NCI-H2081 (cell line): ENCODE measurements at places on chromosomes 7 and 10.

- DNase-seq = no peak
These were observed 6.3 kb downstream of the UNC5B start for GRCh38 chr10:71218651-71219050.

DNA sequence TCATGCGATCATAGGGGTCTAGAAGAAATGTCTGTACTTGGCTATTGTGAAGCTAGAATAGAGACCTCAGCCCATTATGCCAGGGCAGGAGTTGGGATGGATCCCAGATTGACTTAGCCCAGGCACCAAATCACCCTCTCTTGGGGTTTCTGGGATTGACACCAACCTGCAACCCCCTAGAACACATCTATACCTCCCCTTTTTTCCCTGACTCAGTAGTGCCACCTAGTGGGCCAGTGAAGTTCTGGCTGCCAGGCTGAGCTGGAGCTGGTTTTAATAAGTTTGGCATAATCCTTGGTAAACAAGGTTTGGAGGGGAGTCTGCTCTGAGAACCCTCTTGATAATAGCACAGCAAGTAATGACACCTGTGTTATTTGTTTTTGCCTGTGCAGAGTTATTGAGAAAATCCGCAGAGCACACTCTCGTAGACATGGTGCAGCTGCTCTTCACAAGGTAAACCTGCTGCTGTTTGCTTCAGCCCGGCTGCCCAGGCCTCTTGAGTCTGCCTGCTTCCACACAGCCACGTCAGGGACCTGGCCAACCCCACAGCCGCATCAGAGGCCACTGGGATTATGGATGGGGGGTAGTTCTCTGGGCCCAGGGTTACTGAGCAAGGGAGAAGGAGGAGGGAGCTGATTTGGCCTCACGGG lies 43.3 kb upstream of the NFKB2 start:
- peak; percentile 53 for DNase-seq

GRCh38 chr7:132871419-132871818 lies 210.5 kb downstream of the CHCHD3 start:
- DNase-seq = no peak

- no peak for DNase-seq
These were observed 397.5 kb downstream of the KCNMA1 start for GRCh38 chr10:77240041-77240652.

GRCh38 chr10:124143721-124144120 lies 50.3 kb upstream of the CHST15 start:
- no peak for DNase-seq

DNA sequence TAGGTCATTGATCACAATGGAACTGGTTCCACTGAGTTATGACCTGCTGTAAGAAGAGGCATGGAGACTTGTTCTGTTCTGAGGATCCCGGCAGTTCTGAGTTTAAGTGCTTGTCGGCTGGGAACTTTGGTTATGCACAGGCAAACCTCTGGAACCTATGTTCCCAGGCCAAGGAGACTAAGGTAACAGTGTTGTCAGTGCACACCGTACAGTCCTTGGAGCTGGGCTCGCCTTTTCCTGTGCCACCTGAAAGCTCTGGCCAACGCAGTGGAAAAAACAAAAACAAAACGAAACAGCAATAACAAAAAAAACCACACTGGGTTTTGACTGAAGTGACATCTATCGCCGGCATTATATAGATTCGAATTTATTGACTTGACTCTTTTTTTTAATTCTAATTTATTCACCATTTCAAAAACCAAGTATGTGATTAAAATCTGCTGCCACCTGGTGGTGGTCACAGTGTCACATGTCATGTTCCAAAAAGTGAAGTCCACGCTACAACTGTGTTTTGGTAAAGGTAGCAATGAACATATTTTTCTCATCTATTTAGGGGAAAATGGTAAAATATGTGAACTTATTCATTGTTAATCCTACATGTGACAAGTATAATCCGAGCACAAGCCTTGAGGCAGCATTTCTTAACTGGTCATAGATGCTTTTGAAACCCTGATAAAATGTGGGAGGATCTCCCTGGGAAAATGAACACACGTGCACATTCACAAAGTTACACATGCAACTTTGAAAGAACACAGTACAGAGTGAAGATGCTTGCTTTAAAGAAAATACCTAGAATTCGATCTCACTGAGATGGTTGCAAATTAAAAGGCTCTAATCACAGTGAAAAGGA lies 113.8 kb upstream of the PPP2R2D start:
- no peak for DNase-seq

- no peak for DNase-seq
These were observed 275.4 kb downstream of the GRID1 start for GRCh38 chr10:86091216-86091615.

GRCh38 chr10:58758321-58758720 lies 245.6 kb downstream of the BICC1 start:
- no peak for DNase-seq

GRCh38 chr7:112023786-112024185 lies 182.4 kb downstream of the DOCK4 start:
- DNase-seq = no peak

GRCh38 chr7:15685358-15686294 lies 857 bp downstream of the MEOX2 start:
- peak; percentile 76 for DNase-seq

DNA sequence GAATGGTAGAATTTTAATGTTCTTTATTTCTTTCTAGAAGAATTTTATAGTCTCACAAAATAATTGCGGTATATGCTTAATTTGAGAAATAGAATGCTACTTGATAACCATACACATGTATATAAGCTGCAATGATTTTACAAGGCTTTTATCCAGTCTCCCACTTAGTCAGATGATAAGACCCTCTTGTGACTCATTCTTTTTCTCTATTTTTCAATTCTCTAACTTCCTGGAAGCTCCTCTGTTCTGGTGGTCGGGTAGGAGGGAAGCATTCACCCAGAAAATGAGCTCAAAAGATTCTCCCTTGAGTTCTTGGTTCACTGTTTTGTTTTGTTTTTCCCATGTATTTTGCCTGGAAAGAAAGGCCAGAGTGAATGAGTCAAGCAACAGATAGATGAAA lies 546.6 kb downstream of the INHBA start:
- no peak for DNase-seq

- no peak for DNase-seq
These were observed 2.5 kb downstream of the TRIM8 start for GRCh38 chr10:102646610-102647442.

DNA sequence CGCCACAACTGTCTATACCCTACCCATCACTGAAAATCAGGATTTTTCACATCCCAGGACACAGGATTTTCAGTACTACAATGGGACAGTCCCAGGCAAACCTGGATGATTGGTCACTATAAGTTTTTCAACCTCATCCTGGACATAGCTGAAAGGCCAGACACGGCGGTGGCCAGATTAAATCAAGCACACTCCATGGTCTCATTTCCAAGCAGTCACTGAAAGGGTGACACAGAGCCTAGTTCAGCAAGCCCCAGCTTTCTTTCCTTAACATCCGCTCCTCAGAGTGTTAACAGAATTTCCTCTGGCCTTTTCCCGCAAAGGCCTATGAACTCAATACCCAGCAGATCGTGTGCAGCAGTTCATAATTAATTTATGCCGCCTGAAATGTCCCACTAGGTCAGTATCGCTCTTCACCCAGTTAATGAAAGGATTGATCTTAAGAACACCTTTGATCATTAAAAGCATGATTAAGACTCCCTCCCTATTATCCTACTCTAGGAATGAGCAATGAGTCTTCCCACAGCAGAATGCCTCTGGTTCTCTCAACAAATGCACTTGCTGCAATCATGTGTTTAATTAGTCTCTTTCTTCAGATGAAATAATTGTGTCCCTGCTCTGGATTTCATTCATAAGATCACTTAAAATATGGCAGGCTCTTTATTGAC lies 104.0 kb upstream of the NANOS1 start:
- no peak for DNase-seq

- no peak for DNase-seq
These were observed 29.0 kb downstream of the TRIM8 start for GRCh38 chr10:102673236-102673818.

- peak; percentile 43 for DNase-seq
These were observed 46.1 kb downstream of the ARMH3 start for GRCh38 chr10:102009801-102010425.

DNA sequence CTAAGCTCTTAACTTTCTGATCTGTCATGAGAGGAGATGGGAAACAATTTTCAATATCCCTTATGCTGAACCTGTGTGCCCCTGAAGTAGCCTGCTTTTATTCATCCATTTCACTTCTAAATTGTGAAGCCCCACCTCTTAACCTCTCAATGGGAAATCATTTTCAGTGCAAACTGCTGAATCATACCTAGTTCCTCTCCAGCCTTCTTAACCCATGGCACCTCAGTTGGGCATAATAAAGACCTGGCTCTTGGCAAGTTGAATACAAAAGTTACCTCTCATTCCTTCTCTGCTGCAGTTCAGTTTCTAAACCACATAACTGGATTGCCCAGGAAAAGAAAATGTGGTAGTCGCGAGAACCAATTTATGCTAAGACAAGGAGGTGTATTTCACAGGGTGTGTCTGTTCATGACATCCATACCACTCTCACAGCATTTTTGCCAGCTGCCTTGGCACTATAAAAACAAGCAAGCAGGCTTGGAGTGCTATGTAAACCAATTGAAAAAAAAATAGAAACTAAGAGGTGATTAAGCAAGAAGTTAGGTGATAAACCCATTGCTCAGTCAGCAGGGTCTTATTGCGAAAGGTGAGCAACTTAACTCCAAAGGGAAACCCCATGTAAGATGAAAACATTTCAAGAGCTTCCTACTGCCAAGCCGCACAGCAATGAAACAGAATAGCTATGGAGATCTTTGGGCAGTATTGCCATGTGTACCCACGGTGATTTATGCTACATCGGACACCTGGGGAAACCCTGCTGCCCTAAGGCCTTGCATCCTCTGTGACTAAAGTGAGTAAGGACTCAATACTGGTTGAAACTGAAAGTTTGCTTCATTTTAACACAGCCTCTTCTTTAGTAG lies 57.0 kb upstream of the DKK1 start:
- no peak for DNase-seq

GRCh38 chr7:87599336-87599735 lies 1.3 kb downstream of the ABCB1 start:
- no peak for DNase-seq

DNA sequence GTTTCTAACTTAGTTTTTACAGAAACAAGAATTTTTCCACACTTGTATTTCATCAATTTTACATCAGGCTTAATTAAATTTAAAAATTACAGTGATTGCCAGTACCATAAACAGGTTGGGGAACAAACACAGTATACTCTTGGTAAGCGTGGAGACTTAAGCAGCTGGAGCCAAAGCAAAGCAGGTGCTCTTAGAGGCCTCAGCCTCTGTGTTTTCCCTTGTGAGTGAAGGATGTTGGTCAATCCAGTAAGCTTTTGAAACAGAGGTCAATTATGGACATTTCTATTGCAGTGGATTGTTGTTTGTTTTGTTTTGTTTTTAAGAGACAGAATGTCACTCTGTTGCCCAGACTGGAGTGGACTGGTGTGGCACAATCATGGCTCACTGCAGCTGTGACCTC lies 100.6 kb upstream of the CELF2 start:
- no peak for DNase-seq

DNA sequence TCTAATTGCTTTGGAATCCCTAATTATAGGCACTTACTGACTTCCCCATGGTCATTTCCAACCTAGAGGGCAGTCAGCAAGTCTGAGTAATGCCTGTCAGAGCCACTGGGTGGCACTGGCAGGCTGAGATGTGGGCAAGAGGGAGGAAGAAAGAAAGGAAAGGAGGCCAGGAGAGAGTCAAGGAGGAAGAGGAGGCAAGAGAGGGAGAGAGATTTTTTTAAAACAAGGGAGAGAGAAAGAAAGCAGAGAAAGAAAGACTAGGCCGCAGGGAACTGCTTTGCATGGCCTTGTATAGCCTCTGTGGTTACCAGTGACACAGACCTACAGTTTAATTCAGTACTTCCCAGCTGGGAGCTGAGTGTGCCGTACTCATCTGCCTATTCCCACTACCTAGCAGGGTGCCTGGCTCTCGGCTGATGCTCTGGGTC lies 210.4 kb upstream of the ADO start:
- DNase-seq = peak; percentile 27

GRCh38 chr7:156823435-156823834 lies 69.5 kb downstream of the LMBR1 start:
- no peak for DNase-seq

DNA sequence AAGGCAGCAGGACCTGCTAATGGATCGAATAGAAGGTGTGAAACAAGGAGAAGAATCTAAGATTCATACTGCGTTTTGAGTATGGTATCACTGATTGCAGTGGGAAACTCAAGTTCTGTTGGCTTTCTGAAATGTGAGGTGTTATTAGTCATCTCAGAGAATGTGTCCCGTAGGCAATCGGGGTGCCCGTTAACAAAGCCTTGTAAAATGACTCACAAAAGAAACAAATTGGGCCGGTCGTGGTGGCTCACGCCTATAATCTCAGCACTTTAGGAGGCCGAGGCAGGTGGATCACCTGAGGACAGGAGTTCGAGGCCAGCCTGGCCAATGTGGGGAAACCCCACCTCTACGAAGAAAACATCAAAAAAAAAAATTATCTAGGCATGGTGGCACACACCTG lies 118.2 kb upstream of the C7orf33 start:
- no peak for DNase-seq

- DNase-seq = no peak
These were observed 5.7 kb downstream of the STK17A start for GRCh38 chr7:43588477-43589132.

- DNase-seq = no peak
These were observed 1.1 kb downstream of the DEPP1 start for GRCh38 chr10:44977287-44978212.

DNA sequence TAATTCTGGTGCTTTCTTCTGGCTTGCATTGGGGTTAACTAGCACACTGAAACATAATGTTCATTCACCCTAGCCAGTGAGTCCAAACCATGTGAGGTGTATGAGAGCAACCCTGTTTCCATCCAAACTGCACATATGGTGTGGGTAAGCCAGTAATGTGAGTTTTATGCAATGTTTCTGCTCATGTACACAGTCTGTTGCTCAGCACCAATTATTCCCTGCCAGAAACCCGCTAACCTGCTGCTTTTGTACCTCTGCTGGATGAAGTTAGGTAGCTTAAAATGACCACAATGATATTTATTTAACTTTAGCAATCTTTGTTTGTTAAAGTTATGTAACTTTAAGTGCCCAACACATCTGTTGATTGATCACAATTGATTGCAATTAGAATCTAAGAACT lies 93.7 kb upstream of the RPA3 start:
- DNase-seq = no peak

DNA sequence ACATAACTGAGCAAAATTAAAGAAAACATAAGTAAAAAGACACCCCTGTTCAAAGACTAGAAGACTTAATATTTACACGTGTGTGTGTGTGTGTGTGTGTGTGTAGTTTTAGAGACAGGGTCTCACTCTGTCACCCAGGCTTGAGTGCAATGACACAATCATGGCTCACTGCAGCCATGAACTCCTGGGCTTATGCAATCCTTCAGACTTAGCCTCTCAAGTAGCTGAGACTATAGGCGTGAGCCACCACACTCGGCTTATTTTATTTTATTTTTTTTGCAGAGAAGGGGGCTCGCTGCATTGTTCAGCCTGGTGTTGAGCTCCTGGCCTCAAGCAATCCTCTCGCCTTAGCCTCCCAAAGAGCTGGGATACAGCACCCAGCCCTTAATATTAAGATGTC lies 90.3 kb downstream of the JMJD1C start:
- no peak for DNase-seq
